ENCODE measurements at places on chromosomes 3 and 15.

GRCh38 chr3:30843877-30844276, 50.6 kb downstream of the GADL1 start:
- no peak for DNase-seq

DNA sequence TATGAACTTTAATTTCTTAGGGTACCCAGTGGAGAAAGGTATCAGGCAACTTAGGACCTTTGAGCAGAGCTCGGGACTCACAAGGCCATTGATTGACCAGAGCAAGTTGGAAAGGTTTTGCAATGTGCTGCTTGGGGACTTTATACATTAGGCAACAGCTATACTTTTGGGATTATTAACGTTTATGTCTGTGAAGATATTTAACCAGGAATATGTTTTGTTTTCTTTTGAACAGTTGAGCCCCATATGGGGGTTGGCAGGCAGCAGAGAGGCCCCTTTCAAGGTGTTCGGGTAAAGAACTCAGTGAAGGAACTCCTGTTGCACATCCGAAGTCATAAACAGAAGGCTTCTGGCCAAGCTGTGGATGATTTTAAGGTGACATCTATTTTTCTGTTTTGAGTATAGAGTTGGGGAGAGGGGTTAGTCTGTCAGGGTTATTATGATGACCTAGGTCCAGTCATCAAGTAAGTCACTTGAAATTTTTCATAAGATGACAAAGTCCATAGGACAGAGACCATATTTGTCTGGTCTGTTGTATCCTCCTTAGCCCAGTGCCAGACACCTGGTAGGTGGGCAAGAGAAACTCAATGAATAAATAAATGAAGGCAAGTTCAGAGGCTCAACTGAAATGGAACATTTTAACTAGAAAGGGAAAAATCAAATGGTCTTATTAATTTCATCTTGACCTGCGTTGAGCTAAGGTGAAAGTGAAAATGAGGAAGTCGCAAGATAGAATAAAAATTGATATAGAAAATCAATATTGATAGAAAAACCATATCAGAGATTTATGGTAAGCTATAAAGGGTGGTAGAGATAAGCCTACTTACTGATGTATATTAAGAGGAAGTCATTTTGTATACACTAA, 2.8 kb downstream of the NFKBIZ start:
- no peak for DNase-seq

DNA sequence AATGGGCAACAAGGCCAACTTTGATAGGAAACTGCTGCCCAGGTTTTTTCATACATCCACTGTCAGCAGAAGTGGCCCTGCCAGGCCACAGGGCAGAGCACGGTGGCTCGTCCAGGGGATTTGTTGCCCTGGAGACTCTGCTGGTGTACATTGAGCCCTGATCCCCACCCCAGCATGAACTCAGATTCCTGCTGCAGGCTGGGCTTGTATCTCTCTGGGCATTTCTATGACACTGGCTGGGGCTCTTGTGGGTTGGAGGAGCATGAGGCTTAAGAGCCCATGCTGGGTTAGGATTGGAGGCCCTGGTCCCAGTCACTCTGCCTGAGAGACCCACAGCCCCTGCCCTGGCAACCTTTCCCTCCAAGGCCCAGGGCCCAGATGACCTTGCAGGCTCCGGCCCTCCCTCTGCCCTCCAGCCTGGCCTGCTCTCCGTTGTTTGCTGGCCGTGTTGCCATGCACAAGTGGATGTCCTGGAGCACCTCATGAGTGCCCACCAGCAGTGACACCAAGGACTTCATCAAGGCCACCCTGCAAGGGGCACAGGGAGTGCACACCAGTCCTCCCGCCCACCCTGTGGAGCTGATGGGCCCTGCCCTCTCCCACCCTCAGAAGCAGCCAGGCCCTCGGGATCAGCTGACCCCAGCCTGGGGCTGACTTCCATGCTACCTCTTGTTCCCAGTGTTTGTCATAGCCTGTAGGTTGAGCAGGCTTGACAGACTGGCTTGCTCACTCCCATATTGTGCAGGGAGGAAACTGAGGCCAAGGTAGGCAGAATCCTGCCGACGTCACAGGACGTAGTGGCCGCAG, 58.2 kb downstream of the ZNF445 start:
- no peak for DNase-seq

- no peak for DNase-seq
Observed at GRCh38 chr3:159130108-159130507, 328.3 kb downstream of the MFSD1 start.

- no peak for DNase-seq
Observed at GRCh38 chr15:58145606-58146005, 7.4 kb downstream of the AQP9 start.

GRCh38 chr15:73382115-73382514, 13.4 kb upstream of the HCN4 start:
- no peak for DNase-seq

GRCh38 chr15:50624616-50625168, 61.9 kb downstream of the TRPM7 start:
- DNase-seq = no peak

DNA sequence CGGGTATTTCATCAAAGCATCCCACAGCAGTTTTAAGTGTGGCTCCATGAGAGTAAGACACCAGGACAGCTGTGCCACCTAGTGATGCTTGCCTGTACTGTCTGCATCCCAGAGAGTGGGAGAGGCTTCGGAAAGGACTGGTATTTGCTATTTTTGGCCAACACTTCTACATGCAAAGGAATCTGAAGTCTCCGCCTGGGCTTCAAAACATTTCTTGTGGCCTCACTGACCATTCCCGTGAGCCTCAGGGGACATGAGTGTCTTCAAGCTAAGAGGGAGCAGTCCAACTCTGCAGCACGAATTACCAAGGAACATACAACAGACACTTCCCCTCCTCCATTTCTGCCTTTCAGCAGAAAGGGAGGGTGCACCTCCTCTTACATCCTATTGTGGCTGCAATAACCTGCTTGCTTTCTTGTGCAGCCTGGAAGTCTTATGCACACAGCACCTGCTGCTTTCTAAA, 177.5 kb downstream of the RORA start:
- DNase-seq = peak; percentile 55

DNA sequence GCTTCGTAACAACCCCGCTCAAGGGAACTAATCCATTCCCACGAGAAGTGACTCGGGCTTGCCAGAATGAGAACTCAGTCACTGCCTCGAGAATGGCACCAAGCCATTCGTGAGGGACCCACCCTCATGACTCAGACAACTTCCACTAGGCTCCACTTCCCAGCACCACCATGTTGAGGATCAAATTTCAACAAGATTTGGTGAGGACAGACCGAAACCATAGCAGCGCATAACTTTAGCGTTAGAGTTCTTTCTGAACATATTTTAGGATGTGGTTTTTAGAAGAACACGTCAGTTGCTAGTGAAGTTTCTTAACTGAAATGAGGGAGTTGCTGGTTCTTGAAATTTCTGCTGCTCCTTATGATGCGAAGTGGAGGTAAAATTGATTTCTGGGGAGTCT, 13.5 kb downstream of the PTPRG start:
- DNase-seq = no peak

DNA sequence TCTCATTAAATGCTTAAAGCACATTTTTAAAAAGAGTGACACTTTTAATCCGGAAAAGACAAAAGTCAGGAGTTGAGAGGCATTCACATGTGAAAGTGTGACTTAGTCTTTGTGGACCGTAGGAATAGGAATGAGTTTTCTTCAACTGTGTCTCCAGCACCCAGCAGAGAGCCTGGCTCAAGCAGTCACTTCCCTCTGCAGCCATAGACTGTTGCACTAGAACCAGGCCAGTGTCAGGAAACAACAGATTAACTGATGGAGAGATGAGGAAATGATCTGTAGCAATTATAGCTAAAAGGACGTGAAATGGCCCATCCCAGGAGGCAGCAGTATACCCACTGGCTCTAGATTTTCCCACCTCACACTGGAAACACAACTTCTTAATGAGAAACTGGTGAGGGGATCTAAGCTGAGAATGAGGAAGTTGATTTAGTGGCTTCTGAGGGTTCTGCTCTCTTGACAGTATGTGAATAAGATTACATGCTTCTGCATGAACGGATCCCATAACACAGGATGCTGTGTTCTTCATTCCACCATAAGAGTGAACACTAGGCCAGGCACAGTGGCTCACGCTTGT, 19.8 kb downstream of the CFAP92 start:
- DNase-seq = no peak

GRCh38 chr3:189947068-189947467, 173.6 kb downstream of the P3H2 start:
- DNase-seq = no peak

GRCh38 chr3:194907811-194908210, 222.1 kb downstream of the FAM43A start:
- DNase-seq = no peak

- DNase-seq = peak; percentile 67
Observed at GRCh38 chr15:75030023-75030413, 6.6 kb downstream of the PPCDC start.

GRCh38 chr15:100663086-100663914, 60.9 kb downstream of the ASB7 start:
- no peak for DNase-seq

DNA sequence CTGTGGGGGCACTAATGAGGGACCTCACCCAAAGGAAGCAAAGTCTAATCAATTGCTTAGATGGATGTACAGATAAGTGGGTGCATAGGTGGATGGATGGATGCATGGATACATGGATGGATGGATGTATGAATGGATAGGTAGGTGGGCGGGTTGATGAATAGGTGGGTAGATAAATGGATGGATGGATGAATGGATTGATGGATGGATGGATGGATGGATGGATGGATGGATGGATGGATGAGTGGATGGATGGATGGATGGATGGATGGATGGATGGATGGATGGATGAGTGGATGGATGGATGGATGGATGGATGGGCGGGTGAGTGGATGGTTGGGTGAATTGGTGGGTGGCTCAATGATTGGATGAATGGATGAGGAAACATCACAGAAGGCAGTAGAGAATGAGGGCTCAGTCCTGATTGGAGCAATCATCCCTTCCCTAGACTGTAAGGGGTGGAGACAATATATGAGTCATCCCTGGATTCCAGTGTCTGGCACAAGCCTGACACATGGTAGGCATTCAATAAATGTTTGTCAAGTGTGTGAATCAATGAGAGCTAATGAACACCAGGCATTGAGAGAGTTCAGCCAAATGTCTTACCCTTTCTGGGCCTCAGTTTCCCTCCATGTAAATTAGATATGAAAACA, 40.4 kb upstream of the PXYLP1 start:
- no peak for DNase-seq

- peak; percentile 59 for DNase-seq
Observed at GRCh38 chr3:139797724-139798343, 120.1 kb upstream of the NMNAT3 start.
